ENCODE measurements at places on chromosomes 1 and 21. TPM values are rescaled to one million over a fixed set of nuclear protein-coding genes. Genes with fewer than 3 reads are reported as not detected.

AK5 gene
- not detected for total RNA-seq

- DNase-seq: no peak
- no peak overlapping the region for H3K27ac ChIP-seq
- H3K27me3 ChIP-seq: peaks cover 3% of the 10 kb centered on the region
- H3K4me1 ChIP-seq: peaks cover 3% of the 10 kb centered on the region
- H3K36me3 ChIP-seq: no peaks in the 10 kb centered on the region
Measured at GRCh38 chr1:196861429-196861828, 26.4 kb upstream of the CFHR4 start.

GRCh38 chr21:33455686-33456446, 23.9 kb downstream of the TMEM50B start:
- H3K27me3 ChIP-seq: no peaks in the 10 kb centered on the region
- no peak for DNase-seq
- no peaks in the 10 kb centered on the region for H3K4me1 ChIP-seq
- peaks cover 14% of the 10 kb centered on the region for H3K36me3 ChIP-seq
- no peak overlapping the region for H3K4me3 ChIP-seq
- no peak overlapping the region for H3K27ac ChIP-seq

DNA sequence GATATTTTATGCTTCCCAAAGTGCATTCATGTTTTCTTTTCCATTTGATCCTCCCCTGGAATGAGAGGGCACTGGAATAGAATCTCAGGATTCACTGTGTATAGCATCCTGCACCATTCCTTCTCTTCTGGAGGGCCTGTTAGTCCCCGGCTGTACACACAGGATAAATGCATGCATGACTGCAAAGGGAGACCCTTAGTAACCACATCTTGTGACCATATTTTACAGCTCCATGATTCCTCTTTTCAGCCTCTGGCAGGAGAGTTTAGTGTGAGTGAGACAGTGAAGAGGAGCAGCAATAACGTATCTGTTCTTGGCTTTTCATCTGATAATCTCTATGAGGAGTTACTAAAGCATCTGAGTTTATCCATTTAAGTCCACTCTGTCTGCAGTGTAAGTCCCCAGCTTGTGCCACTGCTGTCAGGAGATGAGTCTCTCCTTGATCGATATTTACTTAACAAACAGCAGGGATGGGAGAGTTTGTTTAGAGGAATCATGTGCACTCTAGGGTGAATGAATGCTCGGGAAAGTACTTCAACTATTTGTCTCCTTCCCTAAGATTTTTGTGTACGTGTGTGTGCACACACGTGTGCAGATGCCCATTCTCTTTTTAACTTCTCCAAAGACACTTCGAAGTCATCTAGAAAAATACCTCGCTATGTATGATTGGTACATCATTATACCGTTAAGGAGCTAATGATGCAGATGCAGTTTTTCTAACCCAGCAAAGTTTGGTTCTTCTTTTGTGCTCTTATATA, 41.1 kb downstream of the PROX1 start:
- no peak for DNase-seq
- H3K27ac ChIP-seq: no peak overlapping the region
- H3K4me1 ChIP-seq: no peaks in the 10 kb centered on the region
- H3K4me3 ChIP-seq: no peak overlapping the region
- no peaks in the 10 kb centered on the region for H3K36me3 ChIP-seq
- H3K27me3 ChIP-seq: peaks cover 32% of the 10 kb centered on the region

- H3K27me3 ChIP-seq: peaks cover 8% of the 10 kb centered on the region
- H3K27ac ChIP-seq: no peak overlapping the region
- H3K4me1 ChIP-seq: peaks cover 18% of the 10 kb centered on the region
Measured at GRCh38 chr1:32878183-32878582, 7.5 kb upstream of the FNDC5 start.

DNA sequence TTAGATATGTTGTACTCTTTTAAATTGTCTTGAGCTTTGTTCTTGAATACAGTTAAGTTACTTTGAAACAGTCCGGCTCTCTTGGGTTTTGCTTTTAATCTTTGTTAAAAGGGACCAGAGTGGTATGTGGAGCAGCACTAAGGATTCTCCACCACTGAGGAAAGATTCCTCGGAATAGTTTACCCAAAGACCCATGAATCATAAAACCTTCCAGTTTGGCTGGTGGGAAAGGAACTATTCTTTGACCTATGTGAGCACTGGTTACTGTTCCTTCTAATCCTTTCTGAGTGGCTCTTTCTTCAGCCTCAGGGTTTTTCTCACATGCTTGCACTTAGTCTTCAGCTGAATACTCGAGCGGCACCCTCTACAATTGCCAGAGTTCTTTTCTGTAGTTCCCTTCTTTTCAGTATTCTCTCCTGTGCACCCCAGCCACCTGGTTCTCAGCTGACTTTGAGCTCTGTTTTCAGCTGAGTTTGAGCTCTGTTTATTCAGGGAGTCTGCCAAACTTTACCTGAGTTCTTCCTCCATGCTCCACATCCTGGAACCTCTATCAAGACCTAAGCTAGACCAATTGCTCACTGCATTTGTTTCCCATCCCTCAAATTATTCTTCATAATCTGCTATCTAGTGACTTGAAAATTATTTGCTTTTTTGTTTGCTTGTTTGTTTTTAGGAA, 253.8 kb upstream of the PLXNA2 start:
- peaks cover 5% of the 10 kb centered on the region for H3K4me1 ChIP-seq
- no peaks in the 10 kb centered on the region for H3K36me3 ChIP-seq
- no peak overlapping the region for H3K4me3 ChIP-seq
- DNase-seq: no peak
- no peak overlapping the region for H3K27ac ChIP-seq
